Fibroblast of lung (primary cell): ENCODE measurements at places on chromosomes 16 and 17.

DNA sequence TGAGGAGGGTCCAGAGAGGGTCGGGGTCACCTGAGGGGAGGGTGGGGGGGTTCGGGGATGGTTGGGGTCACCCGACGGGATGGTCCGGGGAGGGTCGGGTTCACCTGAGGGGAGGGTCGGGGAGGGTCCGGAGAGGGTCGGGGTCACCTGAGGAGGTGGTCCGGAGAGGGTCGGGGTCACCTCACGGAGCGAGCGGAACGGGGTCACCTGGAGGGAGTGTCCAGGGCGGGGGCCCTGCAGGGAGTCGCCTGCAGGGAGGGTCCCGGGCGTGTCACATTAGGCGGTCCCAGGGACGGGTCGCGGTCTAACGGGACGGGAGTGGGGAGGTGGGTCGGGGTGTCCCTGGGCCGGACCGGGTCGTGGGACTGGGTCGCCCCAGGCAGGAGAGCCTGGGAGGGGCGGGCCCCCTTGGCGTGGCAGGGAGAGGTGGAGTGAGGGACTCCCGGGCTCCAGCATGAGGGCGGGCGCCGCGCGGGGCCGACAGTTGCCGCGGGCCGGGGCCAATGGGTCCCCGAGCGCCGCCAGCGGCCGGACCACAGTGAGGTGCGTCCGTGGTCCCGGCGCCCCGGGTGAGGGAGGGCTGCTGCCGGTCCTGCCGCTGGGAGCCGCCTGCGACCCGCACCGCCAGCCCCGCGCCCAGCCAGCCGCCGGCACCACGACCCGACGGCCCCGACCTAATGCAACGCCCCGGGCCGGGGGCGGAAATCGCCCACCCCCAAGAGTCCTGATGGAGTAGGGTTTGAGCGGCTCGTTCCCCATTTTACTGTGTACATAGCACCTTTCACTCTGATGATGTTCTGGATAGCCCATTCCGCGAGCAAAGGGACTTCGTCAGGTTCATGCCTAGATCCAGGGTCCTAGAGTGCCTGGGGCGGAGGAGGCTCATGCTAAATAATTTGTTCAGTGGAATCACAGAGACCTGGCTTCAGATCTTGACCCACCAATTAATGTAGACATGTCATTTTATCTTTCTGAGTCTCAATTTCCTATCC is 1.2 kb upstream of the ABCA3 start:
- DNase-seq = no peak

GRCh38 chr17:19290066-19290705 is 53.0 kb downstream of the EPN2 start:
- no peak for DNase-seq

- DNase-seq = peak; percentile 59
These were observed 458.0 kb upstream of the ASIC2 start for GRCh38 chr17:33750943-33751701.

DNA sequence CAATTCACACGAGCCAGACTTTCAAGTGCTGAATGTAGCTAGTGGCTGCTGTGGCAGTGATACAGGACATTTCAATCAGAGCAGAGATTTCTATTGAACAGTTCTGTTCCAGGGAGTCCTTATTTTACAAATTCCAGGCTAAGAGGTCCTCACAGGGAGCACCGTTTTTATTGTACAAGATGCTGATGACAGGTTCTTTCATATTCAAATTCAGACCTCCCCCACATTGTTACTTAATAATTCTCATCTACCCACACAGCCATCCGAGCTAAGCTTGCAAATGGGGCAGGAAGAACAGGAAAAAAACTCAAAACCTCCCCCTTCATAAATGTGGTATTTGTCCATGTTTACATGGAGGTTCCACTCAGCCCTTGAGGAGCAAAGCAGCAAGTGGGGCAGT is 9.8 kb downstream of the GABARAPL2 start:
- DNase-seq = no peak

- DNase-seq = no peak
These were observed 266 bp downstream of the FMNL1 start for GRCh38 chr17:45222014-45222288.

- no peak for DNase-seq
These were observed 477 bp downstream of the NTAN1 start for GRCh38 chr16:15055141-15056053.

DNA sequence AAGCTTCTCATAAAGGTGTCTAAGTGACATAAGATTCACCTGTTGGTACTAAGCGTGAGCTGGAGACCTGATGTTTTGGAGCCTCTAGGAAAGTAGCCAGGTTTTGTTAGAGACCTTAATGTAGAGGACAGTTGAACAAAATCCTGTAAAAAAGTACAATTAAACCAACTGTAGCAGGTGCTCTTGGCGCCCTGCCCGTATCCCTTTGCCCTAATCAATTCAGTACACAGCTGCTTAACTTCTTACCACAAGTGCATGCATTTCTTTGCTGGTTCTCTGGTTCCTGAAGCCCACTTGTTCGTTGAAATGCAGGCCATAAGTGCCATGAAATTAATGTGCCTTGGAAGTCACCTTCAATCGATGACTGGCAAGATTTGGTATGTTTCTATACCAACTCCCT is 24.4 kb downstream of the GLP2R start:
- no peak for DNase-seq

DNA sequence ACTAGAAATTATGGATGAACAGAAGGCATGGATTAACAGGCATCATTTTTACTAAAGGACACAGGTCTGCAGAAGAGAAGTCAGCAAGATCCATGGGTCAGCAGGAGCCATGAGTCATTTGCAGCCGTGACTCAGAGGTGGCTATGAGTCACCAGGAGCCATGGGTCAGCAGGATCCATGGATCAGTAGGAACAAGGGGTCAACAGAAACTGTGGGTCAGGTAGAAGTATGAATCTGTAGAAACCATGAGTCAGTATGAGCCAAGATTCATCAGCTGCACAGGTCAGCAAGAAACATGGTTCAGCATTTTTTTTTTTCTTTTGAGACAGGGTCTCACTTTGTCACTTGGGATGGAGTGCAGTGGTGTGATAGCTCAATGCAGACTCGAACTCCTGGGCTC is 58.2 kb upstream of the HS3ST4 start:
- no peak for DNase-seq

GRCh38 chr17:80441598-80442322 is 26.8 kb downstream of the ENDOV start:
- DNase-seq = no peak
